ENCODE measurements at places on chromosomes 13 and 19. TPM values are rescaled to one million over a fixed set of nuclear protein-coding genes. Genes with fewer than 3 reads are reported as not detected.
A peak's percentile ranks its signal among the peaks of the same experiment; 100 is the strongest.

HSH2D gene
- total RNA-seq, result 2.3 TPM

KLK14 gene
- total RNA-seq, result 0.46 TPM

TTC9B gene
- 0.15 TPM for total RNA-seq

NFIC gene
- total RNA-seq, result 5.6 TPM

DNA sequence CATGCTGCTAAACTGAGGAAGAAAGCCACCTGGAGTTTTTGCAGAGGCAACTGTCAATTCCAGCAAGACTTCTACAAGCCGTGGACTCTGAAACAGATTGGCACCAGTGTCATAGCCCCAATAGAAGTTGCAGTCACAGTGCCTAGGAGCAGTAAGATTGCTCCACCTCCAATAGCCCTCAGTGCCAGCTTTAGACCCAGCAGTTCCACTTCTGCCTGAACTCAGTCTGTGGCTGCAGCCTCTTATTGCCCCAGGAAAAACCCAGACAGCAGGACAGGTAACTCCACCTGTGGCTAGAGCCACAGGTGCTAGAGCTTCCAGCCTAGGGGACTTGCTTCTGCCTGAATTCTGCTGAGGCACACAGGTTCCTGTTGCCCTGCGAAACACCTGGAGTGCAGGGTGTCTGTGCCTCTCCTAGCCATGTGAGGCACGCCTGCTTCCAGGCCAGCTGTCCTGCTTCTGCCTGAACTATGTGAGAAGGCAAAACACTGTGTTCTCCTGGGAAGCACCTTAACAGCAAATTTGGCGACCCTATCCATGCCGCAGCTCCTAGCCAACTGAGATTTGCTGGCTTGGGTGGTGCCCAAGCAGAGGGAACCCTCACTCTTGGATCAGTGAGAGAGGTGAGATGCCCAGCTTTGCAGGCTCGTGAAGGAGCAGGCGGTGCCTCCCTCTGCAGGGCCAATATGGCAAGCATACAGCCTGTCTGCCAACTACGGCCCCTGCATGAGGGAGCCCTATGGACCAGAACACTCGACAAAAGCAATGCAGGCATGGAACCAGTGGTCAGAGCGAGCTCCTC is 607.6 kb downstream of the PCDH17 start:
- H3K4me3 ChIP-seq, result no peak overlapping the region
- peaks cover 6% of the 10 kb centered on the region for H3K36me3 ChIP-seq
- H3K27me3 ChIP-seq, result no peaks in the 10 kb centered on the region
- H3K27ac ChIP-seq, result no peak overlapping the region

GRCh38 chr13:29429286-29429900 is 166.1 kb downstream of the SLC7A1 start:
- no peaks in the 10 kb centered on the region for H3K27me3 ChIP-seq
- no peak overlapping the region for H3K27ac ChIP-seq
- H3K4me1 ChIP-seq, result no peaks in the 10 kb centered on the region
- H3K4me3 ChIP-seq, result peak overlapping the region; percentile 91
- no peak for DNase-seq

GRCh38 chr19:41403181-41403970 is 5.8 kb downstream of the BCKDHA start:
- H3K4me1 ChIP-seq, result no peaks in the 10 kb centered on the region
- DNase-seq, result no peak
- H3K36me3 ChIP-seq, result peaks cover 1% of the 10 kb centered on the region
- no peak overlapping the region for H3K4me3 ChIP-seq
- H3K27ac ChIP-seq, result no peak overlapping the region

DNA sequence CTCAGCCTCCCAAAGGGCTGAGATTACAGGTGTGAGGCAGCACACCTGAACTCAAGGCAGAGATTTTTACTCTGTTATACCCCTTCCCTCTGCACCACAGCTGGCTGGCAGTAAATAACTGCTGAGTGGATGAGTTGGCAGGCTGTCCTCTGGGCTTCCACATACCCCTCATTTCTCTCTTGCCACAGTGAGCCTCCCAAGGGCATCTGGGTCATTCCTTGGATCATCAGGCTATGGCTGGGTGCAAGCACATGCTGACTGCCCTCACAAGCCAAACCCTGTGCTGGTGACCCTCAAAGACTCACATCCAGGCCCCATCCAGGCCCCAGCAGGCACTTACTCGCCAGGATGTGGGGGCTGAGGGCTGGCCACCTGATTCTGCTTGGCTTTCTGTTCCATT is 4.2 kb downstream of the SUGP1 start:
- no peak for DNase-seq
- H3K4me3 ChIP-seq, result no peak overlapping the region
- H3K36me3 ChIP-seq, result peaks cover 50% of the 10 kb centered on the region
- H3K27me3 ChIP-seq, result no peaks in the 10 kb centered on the region
- H3K4me1 ChIP-seq, result 0 out of 2 replicates have a peak, but pooled peaks cover 2% of the 10 kb centered on the region

DNA sequence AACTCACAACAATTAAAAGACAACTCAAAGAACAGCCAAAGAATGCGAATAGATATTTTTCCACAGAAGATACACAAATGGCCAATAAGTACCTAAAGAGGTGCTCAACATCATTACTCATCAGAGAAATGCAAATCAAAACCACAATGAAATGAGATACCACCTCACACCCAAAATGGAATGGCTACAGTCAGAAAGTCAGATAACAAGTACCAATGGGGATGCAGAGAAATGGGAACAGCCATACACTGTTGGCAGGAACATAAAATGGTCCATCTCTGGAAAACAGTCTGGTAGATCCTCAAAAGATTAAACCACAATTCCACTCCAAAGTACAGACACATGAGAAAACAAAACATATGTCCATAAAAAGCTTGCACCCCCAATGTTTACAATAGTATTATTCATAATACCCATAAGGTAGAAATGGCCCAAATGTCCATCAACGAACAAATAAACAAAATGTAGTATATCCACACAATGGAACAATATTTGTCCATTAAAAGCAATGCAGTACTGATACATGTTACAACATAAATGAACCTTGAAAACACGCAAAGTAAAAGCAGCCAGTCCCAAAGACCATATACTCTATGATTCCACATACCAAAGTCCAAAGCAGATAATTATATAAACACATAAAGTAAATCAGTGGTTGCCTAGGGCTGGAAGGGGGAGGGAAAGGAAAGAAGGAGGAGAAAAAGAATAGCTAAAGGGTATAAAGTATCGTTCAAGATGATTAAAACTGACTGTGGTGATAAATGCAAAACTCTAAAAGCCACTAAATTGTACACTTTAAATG is 19.6 kb downstream of the USP12 start:
- H3K4me1 ChIP-seq, result no peaks in the 10 kb centered on the region
- peaks cover 16% of the 10 kb centered on the region for H3K36me3 ChIP-seq

- peak overlapping the region; percentile 100 for H3K4me3 ChIP-seq
- no peak overlapping the region for H3K27ac ChIP-seq
- no peak for DNase-seq
- H3K27me3 ChIP-seq, result no peaks in the 10 kb centered on the region
These were observed 889 bp downstream of the UBL5 start for GRCh38 chr19:9828551-9829063.

DNA sequence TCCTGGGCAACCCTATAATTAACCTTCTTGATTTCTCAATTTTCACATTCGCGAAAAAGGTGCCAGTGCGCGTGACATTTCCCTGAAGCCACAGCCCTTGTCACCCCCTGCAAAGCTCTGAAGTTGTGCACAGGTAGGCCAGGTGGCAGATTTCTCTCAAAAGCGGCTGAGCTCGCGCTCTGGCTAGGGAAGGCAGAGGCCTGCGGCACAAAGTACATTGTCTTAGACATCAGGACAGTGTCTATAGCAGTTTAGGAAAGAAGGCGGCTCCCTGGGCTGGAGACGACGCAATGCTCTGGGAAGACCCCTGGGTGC is 42.9 kb upstream of the ZNF14 start:
- H3K36me3 ChIP-seq, result peaks cover 17% of the 10 kb centered on the region
- DNase-seq, result no peak
- H3K27ac ChIP-seq, result no peak overlapping the region
- no peaks in the 10 kb centered on the region for H3K27me3 ChIP-seq
- H3K4me1 ChIP-seq, result no peaks in the 10 kb centered on the region
- H3K4me3 ChIP-seq, result peak overlapping the region; percentile 97

DNA sequence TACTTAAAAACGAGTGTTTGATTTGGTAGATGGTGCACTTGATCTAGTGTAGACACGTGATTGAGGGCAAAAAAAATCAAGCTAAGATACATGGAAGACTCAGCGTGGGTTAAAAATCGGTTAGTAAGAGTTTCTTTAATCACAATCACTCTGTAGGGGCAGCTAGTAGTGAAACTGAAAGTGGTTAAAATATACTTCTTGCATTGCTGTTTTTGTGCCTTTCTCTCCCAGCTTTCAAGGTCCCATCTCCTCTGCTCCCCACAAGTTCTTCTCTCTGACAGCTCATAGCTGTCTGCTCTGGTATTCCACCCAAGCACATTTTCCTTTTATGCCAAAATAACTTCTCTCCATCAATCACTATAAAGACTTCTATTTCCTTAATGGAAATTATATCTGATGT is 1089.7 kb downstream of the EFNB2 start:
- H3K27me3 ChIP-seq, result no peaks in the 10 kb centered on the region
- DNase-seq, result no peak
- H3K36me3 ChIP-seq, result no peaks in the 10 kb centered on the region
- H3K4me1 ChIP-seq, result no peaks in the 10 kb centered on the region
- no peak overlapping the region for H3K4me3 ChIP-seq
- no peak overlapping the region for H3K27ac ChIP-seq

DNA sequence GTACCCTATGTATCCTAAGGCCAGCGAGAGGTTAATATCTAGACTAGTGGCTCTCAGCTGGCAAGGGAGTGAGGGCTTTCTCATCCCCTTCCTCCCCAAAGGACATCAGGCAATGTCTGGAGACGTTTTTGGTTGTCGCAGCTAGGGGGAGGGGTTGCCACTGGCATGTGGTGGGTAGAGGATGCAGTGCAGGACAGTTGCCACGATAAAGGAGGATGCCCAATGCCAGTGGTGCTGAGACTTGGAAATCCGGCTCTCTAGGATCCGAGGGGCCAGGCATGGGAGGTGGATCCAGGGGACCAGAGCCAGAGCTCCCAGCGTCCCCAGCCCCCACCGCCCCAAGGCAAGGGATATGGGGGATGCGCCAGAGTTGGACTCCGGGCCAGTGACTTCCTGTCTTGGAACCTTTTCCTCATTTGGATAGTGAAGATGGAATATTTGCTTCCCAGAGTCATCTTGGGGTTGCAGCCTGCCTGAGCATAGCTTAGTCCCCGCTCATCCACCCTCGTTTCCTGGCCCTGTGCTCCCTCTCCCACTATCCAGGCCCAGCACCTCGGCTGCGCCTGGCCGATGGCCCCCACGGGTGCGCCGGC is 4.9 kb downstream of the SSC5D start:
- H3K36me3 ChIP-seq, result no peaks in the 10 kb centered on the region
- H3K27me3 ChIP-seq, result no peaks in the 10 kb centered on the region
- no peak for DNase-seq
- no peak overlapping the region for H3K4me3 ChIP-seq
- no peak overlapping the region for H3K27ac ChIP-seq
- H3K4me1 ChIP-seq, result no peaks in the 10 kb centered on the region

Measured in H9 (cell line).